ENCODE measurements at places on chromosomes 12 and 14.

DNA sequence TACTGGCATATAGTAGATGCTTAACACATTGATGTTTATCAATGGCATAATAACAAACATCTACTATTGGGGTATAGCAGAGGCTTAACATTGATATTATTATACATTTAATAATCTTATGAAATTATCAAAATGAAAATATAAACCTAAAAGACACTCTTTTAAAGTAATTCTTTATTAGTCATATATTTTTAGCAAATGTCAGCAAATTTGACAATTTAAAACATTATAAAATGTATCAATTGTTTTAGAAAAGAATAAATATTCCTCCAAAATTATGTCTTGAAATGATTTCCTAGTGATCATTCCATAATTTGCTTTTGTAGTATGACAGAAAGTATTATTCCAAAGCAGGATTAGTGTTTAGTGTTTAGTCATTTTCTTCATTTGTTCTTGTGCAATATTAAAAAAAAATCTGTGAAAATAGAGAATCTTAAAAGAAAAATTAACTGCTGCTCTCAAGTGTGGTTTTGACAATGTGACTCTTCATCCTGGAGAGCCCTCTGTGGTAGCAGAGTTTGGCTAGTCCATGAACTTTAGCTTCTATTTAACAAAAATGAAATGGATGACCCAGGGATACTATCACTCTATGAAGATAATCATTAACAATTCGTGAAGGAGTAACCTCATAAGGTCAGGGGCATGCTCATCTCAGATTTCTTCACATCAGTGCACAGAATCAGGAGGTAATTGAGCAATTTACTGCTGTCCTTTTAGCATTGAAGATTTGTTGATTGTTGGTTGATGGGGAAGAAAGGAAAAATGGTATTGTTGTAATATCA, 1018.5 kb downstream of the LRFN5 start:
- no peak for DNase-seq

DNA sequence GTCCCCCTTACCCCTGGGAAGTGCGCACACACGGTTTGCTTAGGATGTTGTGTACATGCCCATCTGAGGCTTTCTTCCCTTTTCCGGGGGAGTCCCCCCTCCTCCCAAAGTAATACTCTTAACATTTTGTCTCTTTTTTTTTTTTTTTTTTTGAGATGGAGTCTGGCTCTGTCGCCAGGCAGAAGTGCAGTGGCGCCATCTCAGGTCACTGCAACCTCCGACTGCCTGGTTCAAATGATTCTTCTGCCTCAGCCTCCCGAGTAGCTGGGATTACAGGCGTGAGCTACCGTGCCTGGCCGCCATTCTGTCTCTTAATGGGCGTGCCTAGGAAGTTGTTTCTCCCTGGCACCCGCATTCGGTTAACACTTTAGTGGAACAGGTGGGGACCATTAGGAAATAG, 4.5 kb upstream of the GMFB start:
- no peak for DNase-seq

DNA sequence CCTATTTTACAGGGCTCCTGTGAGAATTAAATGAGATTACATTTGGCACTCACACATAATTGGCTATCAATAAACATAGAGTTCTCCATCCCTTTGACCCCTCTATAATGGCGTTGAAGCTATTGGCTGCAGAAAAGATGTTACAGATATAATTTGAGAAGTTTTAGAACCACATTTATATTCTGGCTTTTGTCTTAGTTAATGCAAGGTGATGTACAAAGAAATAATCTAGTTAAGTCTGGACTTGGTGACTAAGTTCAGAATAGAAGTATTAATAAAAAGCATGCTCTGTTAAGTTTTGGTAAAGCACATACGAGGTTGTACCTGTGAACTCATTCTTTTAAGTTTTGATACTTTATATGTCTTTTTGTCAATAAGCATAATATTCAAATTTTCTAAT, 187.1 kb upstream of the HMGA2 start:
- DNase-seq, result no peak

GRCh38 chr14:53670701-53671100, 285.9 kb downstream of the BMP4 start:
- DNase-seq, result no peak

DNA sequence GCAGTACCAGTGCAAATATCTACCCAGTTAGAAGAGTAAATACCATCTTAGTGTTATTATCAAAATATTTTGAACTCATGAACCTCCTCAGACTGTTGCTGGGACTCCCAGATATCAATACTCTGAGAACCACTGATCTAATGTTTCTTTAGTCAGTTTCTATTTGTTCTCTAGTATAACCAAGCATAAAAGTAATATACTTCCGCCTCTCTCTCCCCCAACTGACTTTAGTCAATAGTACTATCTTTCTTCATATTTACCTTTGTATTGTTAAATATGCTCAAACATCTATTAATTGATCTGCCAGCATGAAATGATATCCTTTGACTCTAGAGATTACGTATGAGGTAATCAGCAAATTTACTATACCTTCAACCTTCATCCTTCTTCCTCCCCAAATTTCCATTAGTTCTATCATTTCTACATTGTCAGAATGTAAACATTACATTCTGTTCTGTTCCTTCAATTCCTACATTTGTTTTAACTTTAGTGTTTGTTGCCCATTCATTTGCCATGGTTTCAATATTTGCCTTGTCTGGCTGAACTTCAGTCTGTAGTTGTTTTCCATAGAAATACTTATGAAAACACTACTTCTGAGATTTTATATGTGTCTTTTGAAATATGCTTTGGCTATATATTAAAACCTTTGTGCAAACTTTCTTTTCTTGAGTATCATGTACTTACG, 192.5 kb upstream of the PDE3A start:
- DNase-seq, result no peak

DNA sequence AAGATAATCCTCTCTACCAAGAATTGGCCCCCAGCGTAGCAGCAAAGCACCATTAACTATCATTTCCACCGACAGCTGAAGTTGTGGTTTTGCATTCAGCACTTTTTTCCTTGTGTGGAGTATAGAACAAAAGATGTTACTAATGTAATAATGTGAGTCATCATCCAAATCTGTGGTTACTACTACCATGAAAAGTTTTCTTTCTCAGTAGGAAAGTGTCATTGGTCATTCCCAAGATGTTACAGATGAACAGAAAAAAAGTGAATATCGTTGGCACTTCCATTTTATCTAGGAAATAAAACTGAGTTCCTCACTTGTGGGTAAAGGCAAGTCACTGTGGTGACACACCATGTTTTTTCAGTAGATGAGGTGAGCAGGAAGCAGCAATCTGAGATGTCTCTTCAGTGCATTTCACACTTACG, 30.3 kb upstream of the IFNG start:
- DNase-seq, result no peak

DNA sequence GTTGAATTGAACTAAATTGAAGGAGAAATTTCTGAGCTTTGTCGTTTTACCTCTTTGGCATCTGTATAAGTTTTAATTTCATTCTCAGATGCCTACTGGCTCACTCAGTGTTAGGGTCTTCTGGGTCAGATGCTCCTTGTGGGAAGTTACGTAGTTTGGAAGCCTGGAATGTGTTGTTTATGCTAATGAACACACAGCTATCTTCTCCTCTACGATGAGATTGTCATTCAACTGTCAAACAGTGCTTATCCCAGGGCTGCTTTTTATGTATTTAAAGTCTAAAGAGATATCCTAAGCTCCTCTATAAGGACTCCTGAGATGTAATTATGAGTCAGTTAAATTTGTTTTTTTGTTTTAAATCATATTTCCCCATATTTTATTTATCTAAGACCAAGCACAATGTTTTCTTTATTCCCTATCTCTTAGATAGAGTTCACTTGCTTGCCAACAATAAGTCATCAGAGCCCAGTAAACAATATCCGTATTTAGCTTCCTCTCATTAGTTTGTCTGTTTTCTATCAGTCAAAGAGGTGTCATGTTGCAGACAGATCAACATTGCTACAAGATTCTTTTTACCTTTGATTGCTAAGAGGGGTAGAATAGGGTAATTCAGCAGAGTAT, 368.0 kb upstream of the PDE3A start:
- no peak for DNase-seq

DNA sequence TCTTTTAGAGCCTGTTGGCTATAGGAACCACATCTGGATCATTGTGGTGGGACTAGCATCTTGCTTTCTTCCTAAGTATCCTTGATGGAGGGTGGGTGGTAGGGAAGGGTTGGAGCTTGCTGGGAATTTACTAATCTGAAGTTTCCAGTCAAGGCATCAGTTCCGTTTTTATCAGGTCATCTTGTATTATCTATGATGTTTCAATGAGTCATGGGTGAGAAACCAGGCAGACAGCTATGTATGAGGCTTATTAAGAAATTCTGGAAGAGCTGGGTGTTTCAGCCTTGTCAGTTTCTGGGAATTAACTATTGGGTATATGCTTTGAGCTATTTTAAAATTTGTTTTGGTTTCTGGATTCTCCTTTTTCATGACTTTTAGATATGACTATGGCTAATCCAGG, 11.3 kb downstream of the TSFM start:
- DNase-seq, result no peak

Data from NCI-H1930 (cell line).